Stimulated activated CD8-positive, alpha-beta memory T cell treated with anti-CD3 and anti-CD28 coated beads, Interleukin-4, amount 100 ng/mL, for 1 hour (primary cell): ENCODE measurements at places on chromosomes 2 and 18.

GRCh38 chr2:96772903-96773671, 12.4 kb downstream of the CNNM4 start:
- DNase-seq = no peak

GRCh38 chr18:25360301-25360899, 8.4 kb upstream of the ZNF521 start:
- no peak for DNase-seq

GRCh38 chr2:231117922-231118613, 6.8 kb downstream of the HTR2B start:
- no peak for DNase-seq

DNA sequence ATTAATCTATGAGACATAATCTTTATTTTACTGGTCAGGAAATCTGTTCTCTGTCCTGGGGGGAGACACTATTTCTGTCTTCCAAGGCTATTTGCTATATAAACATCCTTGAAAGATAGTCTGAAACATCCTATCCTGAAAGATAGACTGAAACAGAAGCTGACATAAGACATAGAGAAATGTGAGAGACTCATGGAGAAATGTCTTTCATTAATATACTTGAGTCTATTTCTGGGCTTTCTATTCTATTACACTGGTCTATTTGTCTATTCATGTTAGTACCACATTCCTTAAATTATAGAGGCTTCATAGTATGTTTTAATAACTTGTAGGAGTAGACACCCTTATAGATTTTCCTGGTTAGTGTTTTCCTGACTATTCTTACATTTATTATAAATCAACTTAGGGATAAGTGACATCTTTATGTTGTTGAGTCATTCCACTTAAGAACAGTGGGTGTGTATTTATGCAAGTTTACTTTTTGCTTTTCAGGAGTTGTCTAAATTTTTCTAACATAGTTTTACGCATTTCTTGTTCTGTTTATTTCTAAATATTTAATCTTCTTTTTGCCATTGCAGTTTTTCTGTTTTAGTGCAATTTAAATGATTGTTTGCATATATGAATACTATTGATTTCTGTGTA, 244.9 kb upstream of the ZSWIM2 start:
- DNase-seq = no peak

DNA sequence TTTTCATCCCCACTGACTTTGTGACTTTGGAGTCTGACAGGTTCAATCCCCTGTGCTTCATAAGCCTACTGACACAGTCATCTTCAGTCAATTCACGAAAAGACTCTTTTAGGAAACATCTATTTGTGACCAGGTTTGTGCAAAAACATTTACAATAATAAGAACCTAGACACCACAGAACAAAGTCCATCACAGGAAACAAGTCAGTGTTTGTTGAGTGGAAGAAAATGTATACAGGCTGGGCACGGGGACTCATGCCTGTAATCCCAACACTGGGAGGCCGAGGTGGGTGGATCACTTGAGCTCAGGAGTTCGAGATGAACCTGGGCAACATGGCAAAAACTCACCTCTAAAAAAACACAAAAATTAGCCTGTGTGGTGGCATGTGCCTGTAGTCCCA, 49.7 kb downstream of the TGFA start:
- no peak for DNase-seq

- no peak for DNase-seq
Measured at GRCh38 chr18:45802814-45803492, 22.5 kb upstream of the SIGLEC15 start.

DNA sequence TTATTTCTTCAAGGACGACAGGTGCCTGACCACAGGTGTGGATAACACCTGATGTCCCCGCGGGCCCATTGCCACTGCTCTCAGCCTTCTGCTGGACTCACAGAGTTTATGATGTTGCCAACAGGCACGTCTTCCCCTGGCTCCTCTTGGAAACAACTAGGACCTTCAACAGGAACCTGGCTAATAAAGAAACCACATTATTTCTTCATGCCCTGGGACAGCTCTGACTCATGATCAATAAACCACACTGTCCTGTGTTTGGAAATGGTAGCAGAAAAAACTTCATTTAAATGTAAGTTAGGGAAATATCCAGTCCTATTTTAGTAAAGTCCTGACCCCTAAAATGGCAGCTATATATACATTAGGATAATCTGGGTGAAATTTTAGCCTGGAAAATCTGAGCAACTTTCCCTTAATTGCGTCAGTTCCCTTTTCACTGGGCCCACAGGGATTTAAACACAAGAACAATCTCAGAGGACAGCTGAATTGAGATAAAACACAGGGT, 158.9 kb downstream of the VAPA start:
- no peak for DNase-seq

GRCh38 chr2:28590496-28591301, 94.8 kb downstream of the PLB1 start:
- no peak for DNase-seq

GRCh38 chr18:74331404-74331803, 15.8 kb downstream of the C18orf63 start:
- no peak for DNase-seq

DNA sequence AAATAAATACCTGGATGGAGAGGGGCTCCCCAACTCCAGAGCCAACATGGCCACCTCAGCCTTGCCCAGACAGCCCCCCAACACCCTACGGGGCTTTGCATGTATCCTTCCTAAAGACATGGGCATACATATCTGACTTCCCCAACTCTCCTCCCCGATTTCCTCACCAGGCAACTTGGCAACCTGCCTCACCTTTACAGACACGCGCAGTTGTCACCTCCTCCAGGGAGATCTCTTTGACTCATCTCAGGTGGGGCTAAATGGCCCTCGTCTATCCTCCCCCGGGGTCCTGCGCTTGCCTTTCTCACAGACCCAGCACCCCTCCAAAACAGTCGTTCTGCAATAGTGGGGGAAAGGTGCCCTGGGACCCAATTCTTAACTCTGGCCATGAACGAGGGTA, 10.6 kb upstream of the BIN1 start:
- DNase-seq = no peak

DNA sequence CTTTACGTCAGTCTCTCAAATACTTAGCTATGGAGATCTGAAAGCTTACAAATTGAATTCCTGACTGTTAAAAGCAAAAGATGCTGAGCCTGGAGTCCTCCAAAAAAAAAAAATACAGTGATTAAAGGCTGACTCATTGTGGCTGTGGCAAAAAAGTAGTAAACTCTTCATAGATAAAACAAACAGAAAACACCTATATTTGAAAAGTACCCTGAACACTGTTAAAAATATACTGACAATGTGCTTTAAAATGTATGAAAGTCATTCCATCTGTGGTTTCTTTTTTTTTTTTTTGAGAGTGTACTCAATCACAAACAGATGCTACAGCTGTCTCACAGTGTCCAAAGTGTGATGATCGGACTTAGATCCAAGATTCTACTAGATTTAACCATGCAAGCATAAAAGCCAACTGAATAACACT, 267.6 kb upstream of the CYP26B1 start:
- DNase-seq = no peak

DNA sequence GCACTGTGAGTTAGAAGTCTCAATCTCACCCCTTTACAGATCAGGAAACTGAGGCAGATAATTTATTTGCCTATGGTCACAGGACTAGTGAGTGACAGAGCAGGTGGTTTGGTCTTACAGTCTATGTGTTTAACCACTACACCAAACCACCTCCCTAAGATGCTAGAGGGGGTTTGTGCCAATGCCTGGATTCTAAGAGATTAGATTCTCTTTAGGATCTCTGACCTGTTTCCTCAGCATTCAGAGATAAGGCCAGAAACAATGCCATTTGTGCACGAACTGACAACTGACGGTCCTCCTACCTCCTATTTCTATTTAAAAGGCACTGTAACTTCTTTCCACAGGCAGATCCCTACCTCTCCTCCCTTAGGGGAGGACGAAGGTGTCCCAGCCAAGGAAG, 2.3 kb upstream of the SLC20A1 start:
- DNase-seq = no peak

- DNase-seq = no peak
Measured at GRCh38 chr2:240245706-240246105, 105.2 kb upstream of the OTOS start.

- DNase-seq = no peak
Measured at GRCh38 chr2:3461801-3462492, 57.4 kb downstream of the ADI1 start.

- DNase-seq = no peak
Measured at GRCh38 chr2:152646775-152647174, 70.5 kb downstream of the PRPF40A start.

- no peak for DNase-seq
Measured at GRCh38 chr2:126656431-126657147, 631 bp downstream of the GYPC start.

DNA sequence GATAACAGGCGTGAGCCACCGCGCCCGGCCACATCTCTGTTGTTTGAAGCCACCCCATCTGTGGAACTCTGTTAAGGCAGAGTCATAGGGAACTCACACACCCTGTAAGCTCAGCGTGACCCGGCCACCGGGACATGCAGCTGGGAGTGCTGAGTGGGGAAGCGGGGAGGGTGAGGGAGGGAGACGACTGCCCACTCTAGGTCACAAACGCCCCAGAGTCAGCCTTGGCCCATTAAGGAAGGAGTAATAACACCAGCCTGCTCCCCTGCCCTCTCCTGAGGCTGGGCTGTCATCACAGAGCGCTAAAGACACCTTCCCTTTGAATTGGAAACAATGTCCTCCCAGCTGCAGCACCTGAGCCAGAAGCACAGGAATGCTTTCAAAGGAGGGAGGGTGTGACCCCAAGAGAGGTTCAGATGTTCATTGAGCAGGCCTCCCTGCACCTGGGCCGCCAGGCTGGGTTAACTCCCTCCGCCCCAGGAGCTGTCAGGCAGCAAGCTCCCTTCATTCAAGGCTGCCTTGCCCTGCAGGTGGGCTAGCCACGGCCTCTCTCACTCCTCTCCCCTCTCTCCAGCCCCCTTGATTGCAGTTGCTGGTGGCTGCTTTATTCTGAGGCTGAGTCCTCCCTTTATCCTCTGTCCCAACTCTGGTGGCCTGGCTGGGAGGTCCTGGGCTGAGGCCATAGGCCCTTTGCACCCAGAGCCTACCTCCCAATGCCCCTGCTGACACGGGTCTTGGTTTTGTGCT, 77.2 kb upstream of the HPCAL1 start:
- DNase-seq = no peak

- no peak for DNase-seq
Measured at GRCh38 chr2:239594772-239595608, 194.2 kb upstream of the HDAC4 start.

- no peak for DNase-seq
Measured at GRCh38 chr2:201931475-201931874, 102.2 kb upstream of the FZD7 start.

DNA sequence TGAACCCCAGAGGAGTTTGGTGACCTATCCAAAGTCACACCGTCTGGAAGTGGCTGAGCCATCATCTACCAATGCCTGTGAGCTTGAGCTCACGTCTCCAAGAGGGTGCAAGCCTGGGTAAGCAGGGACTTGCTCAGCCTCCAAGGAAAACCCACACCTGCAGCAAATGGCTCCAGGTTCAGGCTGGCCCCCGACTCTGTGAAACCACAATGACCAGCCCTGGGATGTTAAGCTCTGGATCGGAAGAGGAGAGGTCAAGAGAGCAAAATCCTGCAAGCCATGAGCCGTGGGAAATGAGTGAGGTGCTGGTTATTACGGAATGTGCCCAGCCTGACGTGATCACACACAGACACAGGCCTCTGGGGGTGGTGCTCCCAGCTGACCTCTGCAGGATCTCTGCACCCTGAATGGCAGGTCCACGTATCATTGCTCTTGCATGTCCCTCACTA, 94.1 kb upstream of the OTOS start:
- DNase-seq = no peak

GRCh38 chr2:135820003-135820618, 16.9 kb downstream of the LCT start:
- DNase-seq = peak; percentile 47

DNA sequence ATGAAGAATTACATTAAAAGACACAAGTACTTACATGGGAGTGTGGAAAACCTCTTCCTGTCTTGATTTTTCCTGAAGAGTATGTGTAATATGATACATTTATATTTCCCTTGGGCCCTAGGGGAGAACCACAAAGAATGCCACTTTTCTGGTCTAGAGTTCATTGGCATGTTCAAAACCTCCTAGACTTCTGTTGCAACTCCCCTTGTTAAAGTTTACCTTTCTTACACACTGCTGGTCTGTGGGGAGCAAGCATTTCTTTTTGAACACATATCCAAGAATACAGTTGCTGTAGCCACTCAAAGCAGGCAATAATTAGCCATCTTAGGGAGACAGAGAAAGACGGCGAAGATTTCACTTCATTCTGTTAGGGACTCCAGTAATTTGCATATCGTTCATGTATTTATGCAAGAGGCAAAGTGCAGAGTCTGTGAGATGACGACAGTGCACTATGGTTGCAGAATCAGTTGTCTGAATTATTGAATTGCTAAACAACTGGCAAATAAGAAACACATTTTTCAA, 103.5 kb downstream of the NOL4 start:
- no peak for DNase-seq

GRCh38 chr2:76307495-76307894, 596.8 kb upstream of the GCFC2 start:
- DNase-seq = no peak

DNA sequence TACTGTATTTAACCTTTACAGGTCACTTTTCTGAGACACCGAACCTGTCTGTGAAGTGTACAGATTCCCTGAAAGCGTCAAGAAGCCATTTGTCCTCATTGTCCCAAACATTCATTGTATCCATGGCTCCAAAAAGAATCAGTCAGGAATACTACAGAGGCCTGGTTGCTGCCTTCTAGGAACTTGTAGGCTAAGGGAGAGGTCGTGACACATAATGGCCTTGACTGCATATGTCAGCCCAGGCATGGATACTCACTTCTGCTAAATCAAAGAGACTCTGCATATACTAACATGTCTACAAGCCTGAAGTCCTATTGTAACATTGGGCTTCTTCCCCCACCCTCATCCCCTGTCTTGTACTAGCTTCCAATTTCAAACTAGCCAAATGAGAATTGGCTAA, 40.2 kb downstream of the ONECUT2 start:
- no peak for DNase-seq

GRCh38 chr2:146246002-146246735, 1598.7 kb upstream of the ACVR2A start:
- no peak for DNase-seq
